ENCODE measurements at places on chromosomes 11 and 22.

GRCh38 chr11:62905296-62905695 is 15.9 kb downstream of the CHRM1 start:
- H3K4me3 ChIP-seq = no peak overlapping the region
- no peak for DNase-seq
- H3K36me3 ChIP-seq = no peaks in the 10 kb centered on the region
- H3K27ac ChIP-seq = no peak overlapping the region
- peaks cover 9% of the 10 kb centered on the region for H3K27me3 ChIP-seq

GRCh38 chr22:20615021-20615420 is 107.6 kb downstream of the MED15 start:
- DNase-seq = no peak
- no peaks in the 10 kb centered on the region for H3K4me1 ChIP-seq
- no peak overlapping the region for H3K4me3 ChIP-seq
- peaks cover 7% of the 10 kb centered on the region for H3K27me3 ChIP-seq
- H3K36me3 ChIP-seq = no peaks in the 10 kb centered on the region
- H3K27ac ChIP-seq = no peak overlapping the region

GRCh38 chr11:16179676-16180075 is 176.7 kb downstream of the SOX6 start:
- DNase-seq = no peak
- H3K4me3 ChIP-seq = no peak overlapping the region
- peaks cover 14% of the 10 kb centered on the region for H3K4me1 ChIP-seq
- no peaks in the 10 kb centered on the region for H3K36me3 ChIP-seq

- no peaks in the 10 kb centered on the region for H3K27me3 ChIP-seq
- H3K4me3 ChIP-seq = no peak overlapping the region
- DNase-seq = no peak
- H3K36me3 ChIP-seq = no peaks in the 10 kb centered on the region
Observed at GRCh38 chr22:45964926-45965527, 11.9 kb downstream of the WNT7B start.

DNA sequence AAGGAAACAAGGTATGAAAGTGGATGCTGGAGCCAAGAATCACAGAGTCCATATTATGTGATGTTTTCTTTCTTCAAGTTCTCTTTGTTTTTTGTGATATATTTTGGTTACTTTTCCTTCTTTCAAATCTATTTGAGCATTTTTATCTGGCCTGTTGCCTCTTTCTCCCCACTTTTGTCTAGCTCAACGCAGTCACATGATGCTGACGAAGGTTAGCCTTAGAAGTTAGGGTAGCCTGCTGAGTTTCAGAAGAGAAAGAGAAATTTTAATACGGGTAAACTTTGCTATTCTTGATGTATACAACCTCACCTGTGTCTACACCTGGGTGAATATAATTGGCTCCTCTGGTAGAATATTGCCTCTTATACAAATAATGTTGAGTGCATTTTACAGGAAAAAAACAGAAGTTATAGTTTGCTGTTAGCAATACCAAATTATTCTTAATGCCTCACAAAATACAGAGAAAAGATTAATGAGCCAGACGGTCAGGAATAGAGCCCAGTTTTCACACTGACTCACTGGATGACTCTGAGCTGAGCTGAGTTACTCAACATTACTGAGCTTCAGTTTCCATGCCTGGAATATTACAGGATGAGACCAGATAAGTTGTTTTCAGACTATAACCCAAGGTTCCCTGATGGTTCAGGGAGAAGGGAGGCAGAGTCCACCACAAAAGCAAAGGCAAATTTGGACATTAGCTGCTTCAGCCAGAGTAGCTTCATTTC is 161.6 kb upstream of the BDNF start:
- no peaks in the 10 kb centered on the region for H3K27me3 ChIP-seq
- H3K4me1 ChIP-seq = peaks cover 17% of the 10 kb centered on the region
- H3K27ac ChIP-seq = peak overlapping the region; percentile 52
- no peaks in the 10 kb centered on the region for H3K36me3 ChIP-seq
- H3K4me3 ChIP-seq = no peak overlapping the region
- peak; percentile 90 for DNase-seq

- H3K4me3 ChIP-seq = peak within 1 kb of the TSS; percentile 84
- peak; percentile 100 for DNase-seq
- no peak within 1 kb of the TSS for H3K27ac ChIP-seq
- H3K4me1 ChIP-seq = peaks cover 9% of the 10 kb centered on the region
Observed at GRCh38 chr11:46346886-46347636, at the start of gene DGKZ. Gene DGKZ, plus strand, starts transcription at chr11:46347463. Its CDS starts 197 bp downstream, at chr11:46347660.

DNA sequence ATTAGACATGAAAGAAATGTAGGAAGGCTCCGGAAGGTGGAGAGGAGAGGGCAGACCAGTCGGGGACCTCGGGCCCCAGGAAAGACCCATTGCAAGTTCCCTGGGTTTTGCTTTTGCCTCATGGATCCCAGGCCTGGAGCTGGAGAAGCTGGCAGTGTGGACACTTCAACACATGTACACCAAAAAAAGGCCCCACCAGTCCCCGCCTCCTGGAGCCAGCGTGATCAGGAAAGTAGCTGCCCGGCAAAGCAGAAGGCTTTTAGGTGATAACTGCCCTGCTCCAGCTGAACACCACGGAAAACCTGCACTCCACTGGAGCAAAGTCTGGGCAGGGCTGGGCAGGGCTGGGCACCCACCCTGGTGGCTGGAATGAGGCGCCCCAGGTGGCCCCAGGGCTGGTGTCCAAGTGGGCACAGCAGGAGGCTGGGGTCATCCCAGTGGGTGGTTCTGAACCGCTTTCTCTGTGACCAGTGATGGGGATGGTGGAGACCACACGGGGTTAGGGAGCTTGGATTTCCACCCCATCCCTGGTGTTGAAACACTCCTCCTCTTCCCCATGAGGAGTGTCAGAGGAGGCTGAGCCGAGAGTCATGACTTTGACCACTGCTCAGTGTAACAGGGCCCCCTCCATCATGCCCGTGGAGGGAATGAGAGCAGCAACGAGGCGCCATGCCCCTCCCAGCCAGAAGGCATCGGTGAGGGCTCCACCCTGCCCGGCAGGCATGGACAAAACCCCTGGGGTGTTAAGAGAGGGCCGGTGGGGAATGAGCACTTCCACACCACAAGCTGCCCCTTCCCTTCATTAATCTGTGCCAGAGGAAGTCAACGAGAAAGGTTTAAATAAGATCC is 16.9 kb upstream of the MUC5AC start:
- H3K27ac ChIP-seq = no peak overlapping the region
- H3K4me1 ChIP-seq = peaks cover 20% of the 10 kb centered on the region
- no peak for DNase-seq
- H3K4me3 ChIP-seq = no peak overlapping the region

- H3K4me1 ChIP-seq = peaks cover 15% of the 10 kb centered on the region
- peak overlapping the region; percentile 79 for H3K27ac ChIP-seq
- H3K4me3 ChIP-seq = peak overlapping the region; percentile 82
- DNase-seq = no peak
- H3K36me3 ChIP-seq = no peaks in the 10 kb centered on the region
Observed at GRCh38 chr11:108122166-108122628, 830 bp downstream of the ACAT1 start.

- H3K4me3 ChIP-seq = no peak overlapping the region
- peak; percentile 84 for DNase-seq
- no peaks in the 10 kb centered on the region for H3K27me3 ChIP-seq
Observed at GRCh38 chr11:326842-327580, 6.4 kb upstream of the IFITM3 start.

DNA sequence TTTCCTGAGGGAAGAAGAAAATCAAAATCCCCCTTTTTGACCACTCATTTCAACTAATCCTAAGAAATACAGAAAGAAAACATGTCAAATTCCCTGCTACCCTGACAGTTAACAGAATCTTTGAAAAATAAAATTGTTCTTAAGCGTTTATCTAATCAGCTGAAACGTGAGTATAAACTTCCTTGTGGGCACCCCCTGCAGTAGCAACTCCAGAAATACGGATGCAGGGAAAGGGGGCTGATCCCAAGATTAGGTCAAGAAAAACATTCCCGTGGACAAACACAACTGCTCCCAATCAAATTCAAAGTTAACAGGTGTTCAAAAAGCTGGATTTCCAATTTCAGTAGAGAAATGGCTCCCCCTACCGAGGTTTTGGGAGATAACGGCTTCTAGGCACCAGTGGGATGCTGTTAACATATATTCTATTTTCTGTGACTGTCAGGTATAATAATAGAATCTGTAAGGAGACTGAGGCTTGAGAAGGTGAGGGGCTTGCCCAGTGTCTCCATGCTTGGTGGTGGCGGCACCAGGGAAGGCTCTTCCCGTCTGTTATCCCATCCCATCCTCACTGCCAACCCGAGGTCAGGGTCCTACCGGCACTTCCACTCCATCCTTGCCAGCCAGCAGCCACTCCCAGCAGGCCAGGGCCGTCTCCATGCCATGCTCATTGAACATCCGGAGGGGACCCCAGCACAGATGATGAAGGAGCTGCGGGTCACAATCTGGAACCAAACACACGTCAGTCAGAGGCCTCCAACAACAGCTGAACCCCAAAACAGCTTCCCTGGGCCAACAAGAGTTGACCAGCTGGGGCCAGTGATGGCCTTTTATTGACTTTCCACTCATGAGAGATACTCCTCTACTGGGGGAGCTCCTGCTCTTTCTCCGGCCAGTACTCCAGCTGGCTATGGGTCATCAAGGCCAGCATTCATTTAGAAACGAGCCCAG is 32.0 kb upstream of the SERPIND1 start:
- DNase-seq = peak; percentile 72
- no peaks in the 10 kb centered on the region for H3K27me3 ChIP-seq
- no peak overlapping the region for H3K27ac ChIP-seq
- H3K36me3 ChIP-seq = peaks cover 44% of the 10 kb centered on the region
- no peaks in the 10 kb centered on the region for H3K4me1 ChIP-seq
- no peak overlapping the region for H3K4me3 ChIP-seq

- DNase-seq = no peak
- peak overlapping the region; percentile 94 for H3K4me3 ChIP-seq
- H3K4me1 ChIP-seq = peaks cover 33% of the 10 kb centered on the region
- H3K27ac ChIP-seq = peak overlapping the region; percentile 52
Observed at GRCh38 chr11:117232911-117233409, 489 bp downstream of the RNF214 start.

DNA sequence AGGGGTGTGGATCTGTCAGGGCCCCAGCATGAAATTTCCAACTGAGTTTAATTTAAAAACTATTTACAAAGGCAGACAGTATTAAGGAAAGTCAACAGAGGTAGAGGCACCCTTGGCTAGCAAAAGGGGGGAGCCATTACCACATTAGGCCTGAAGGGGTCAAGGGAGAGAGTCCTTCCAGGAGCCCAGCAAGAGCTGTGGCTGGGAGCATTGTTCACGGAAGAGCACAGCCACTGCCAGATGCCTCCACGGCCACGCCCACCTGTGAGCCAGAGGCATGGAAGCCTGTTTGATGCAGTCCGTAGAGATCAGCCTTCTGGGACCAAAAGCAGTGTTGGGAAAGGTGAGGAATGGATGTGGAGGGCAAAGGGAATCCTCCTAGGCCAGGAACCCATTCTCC is 102.6 kb downstream of the GALNT18 start:
- H3K36me3 ChIP-seq = no peaks in the 10 kb centered on the region
- peaks cover 12% of the 10 kb centered on the region for H3K27me3 ChIP-seq
- no peak overlapping the region for H3K4me3 ChIP-seq

- peaks cover 55% of the 10 kb centered on the region for H3K36me3 ChIP-seq
- DNase-seq = no peak
- H3K4me3 ChIP-seq = no peak overlapping the region
- no peaks in the 10 kb centered on the region for H3K27me3 ChIP-seq
- H3K4me1 ChIP-seq = no peaks in the 10 kb centered on the region
Observed at GRCh38 chr22:19407649-19408606, 23.6 kb downstream of the HIRA start.

Measured in osteoblast (primary cell).